Kidney (tissue), 22 donors: ENCODE measurements at places on chromosomes 7 and 10.

- no peaks in the 10 kb centered on the region for H3K27me3 ChIP-seq
- H3K36me3 ChIP-seq, result no peaks in the 10 kb centered on the region
- H3K4me3 ChIP-seq, result no peak overlapping the region
- DNase-seq, result no peak
- peaks cover 6% of the 10 kb centered on the region for H3K4me1 ChIP-seq
Measured at GRCh38 chr10:101749047-101750016, 26.6 kb downstream of the FGF8 start.

DNA sequence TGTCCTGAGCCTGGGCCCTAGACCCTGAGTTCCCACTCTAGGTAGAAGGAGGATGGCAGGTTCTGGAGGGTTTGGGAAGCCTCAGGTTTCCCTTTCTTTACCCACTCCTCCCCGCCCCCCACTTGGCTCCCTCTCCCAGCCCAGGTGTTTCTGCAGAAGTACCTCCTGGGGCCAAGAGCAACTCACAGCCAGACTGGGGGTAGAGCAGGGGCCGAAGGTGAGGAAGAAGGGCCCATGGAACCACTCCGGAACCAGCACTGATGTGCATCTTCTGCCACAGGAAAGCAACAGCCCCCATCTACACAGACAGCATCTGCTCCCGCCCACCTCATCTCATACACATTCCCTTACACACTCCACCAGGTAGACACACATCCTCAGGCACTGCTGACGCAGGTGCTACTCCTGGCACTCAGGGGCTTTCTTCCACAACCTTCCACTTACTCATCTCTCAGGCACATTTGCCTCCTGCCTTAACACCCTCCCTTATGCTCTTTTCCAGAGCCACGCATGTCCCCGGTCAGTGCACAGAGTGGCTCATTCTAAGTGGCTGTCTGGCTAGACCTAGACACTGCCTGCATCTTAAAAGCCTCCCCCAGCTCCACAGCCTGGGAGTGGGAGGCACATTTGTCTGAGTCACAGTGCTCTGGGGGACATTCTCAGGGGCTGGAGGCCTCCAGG is 1.8 kb downstream of the EPHB6 start:
- H3K27me3 ChIP-seq, result no peaks in the 10 kb centered on the region
- H3K4me1 ChIP-seq, result no peaks in the 10 kb centered on the region
- no peaks in the 10 kb centered on the region for H3K36me3 ChIP-seq

- no peaks in the 10 kb centered on the region for H3K4me1 ChIP-seq
- no peak overlapping the region for H3K27ac ChIP-seq
- no peaks in the 10 kb centered on the region for H3K36me3 ChIP-seq
- H3K4me3 ChIP-seq, result no peak overlapping the region
Measured at GRCh38 chr10:103082683-103083082, 110.4 kb downstream of the NT5C2 start.

DNA sequence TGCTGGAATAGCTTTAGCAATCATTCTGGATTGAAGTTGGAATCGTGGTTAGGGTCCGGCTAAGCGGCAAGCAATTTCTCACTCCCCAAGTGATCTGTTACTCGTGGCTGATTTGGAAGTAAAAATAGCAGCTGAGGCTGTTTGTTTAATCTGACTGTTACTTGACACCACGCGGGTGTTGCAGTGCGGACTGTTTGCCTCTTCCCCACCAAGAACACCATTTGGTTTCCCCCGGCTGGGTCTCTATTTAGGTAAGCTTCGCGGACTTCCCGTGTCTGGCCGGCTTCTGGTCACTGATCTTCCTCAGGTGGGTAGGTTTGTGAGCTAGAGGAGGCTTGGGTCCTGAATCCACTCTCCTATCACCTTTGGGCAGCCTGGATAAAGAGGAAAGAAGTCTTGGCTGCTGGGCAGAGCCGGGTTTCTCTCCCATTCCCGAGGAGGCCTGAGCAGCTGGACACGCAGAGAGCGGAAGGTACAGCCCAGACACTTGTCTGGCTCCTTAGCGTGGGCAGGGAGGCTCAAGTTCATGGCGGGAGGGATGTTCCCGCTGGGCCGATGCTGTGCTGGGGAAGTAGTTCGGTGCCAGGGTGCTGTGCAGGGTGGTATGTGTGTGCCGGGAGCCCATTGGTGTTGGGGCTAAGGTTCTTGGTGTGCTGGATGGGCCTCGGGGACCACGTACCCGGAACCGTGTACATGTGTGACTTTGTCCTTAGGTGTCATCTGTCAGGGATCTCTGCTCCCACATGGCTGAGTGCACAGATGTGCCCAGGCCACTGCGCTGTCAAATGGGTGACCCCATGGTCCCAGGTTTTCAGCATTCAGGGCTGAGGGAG is at the start of gene C10orf71:
C10orf71 (plus strand) TSS at position 188 of the 833 bp plus-strand sequence. CDS start 23,376 bp downstream, outside the sequence.
- H3K36me3 ChIP-seq, result no peaks in the 10 kb centered on the region
- H3K27me3 ChIP-seq, result no peaks in the 10 kb centered on the region
- no peak within 1 kb of the TSS for H3K27ac ChIP-seq

- peaks cover 33% of the 10 kb centered on the region for H3K36me3 ChIP-seq
- H3K27ac ChIP-seq, result no peak overlapping the region
- no peak overlapping the region for H3K4me3 ChIP-seq
- no peak for DNase-seq
- H3K27me3 ChIP-seq, result no peaks in the 10 kb centered on the region
Measured at GRCh38 chr7:139618482-139619366, 95.2 kb downstream of the CLEC2L start.
